Stimulated activated CD8-positive, alpha-beta memory T cell treated with anti-CD3 and anti-CD28 coated beads, Interleukin-7, amount 100 ng/mL, for 48 hours (primary cell): ENCODE measurements at places on chromosomes 3 and 15.

- DNase-seq, result no peak
Measured at GRCh38 chr3:55937301-55937700, 450.2 kb upstream of the WNT5A start.

DNA sequence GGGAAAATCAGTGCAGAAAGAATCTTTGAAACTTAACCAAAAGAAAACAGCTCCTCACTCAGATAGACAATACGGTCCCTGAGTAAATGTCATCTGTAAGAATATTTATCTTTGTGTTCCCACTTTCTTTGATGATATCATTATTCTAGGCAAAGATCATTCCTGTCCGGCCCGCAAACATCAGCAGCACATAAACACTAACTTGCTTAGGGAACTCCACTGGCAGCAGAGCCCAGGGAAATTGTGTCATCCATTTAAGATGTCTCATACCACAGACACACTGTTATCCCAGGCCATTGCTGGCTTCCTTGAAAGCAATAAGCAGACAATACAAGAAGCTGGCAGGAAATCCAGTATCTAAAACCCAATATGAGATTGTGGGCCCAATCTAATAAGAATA lies 20.1 kb upstream of the CD96 start:
- no peak for DNase-seq

GRCh38 chr3:192577271-192577670 lies 150.1 kb downstream of the FGF12 start:
- DNase-seq, result no peak

GRCh38 chr15:48798319-48798718 lies 12.6 kb downstream of the CEP152 start:
- no peak for DNase-seq

- DNase-seq, result no peak
Measured at GRCh38 chr3:15092686-15093085, 6.3 kb downstream of the RBSN start.

GRCh38 chr3:190083635-190084034 lies 37.1 kb downstream of the P3H2 start:
- DNase-seq, result no peak

GRCh38 chr15:33150431-33150941 lies 44.0 kb downstream of the FMN1 start:
- no peak for DNase-seq

DNA sequence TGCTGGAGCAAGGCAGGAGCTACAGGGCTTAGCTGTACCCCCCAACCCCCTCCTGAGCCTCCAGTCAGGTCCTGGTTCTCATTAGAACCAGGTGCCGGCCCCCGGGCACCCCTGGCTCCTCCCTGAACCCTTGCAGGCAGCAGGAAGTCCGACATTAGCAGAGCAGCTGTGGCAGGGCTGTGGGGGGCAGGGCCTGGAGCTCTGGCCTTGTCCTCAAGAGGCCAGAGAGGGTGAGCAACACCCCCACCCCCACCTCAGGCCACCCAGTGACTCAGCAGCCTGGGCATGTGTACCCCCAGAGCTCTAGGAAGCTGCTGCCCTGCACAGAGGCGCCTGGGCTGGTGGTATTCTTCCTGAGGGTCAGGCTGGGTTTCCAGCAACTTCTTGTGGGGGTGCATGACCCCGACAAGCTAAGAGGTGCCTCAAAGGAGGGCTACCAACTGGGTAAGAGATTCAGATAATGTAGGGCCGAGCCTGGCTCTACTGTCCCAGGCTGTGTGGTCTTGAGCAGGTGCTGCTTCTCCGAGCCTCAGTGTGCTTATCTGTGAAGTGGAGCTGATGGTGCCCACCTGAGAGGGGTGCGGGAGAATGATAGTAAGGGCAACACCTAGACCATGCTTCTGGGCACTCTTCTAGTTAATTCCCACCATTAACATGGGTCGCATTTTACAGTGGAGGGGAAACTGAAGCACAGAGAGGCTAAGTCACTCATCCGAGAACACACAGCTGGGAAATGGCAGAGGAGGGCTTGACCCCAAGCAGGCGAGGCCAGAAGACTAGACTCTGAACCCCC lies 16.0 kb downstream of the H1-8 start:
- no peak for DNase-seq

- DNase-seq, result no peak
Measured at GRCh38 chr3:79586232-79586631, 181.6 kb downstream of the ROBO1 start.

- DNase-seq, result no peak
Measured at GRCh38 chr3:126209741-126210140, 29.4 kb upstream of the ALDH1L1 start.

DNA sequence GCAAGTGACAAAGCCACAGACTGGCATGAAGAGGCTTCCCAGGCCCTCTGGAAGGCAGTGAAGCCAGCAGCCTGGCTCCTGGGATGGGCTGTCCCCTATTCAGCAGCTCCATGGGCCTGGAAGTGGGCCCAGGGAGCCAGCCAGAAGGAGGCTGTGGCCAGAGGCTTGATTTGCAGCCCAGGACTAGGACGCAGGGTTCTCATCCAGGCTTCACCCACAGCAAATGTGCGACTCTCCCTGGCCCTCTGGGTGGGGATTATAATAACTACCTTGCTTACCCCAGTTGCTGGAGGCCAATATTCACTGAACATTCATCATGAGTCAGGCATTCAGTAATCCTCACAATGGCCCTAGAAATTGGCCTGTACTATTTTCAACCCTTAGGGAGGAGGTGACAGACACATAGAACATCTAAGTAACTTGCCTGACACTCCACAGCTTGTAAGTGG lies 24.6 kb upstream of the SRP14 start:
- no peak for DNase-seq

- no peak for DNase-seq
Measured at GRCh38 chr15:27059610-27060202, 88.7 kb downstream of the GABRG3 start.

GRCh38 chr15:32029409-32029861 lies 880 bp upstream of the CHRNA7 start:
- DNase-seq, result no peak

DNA sequence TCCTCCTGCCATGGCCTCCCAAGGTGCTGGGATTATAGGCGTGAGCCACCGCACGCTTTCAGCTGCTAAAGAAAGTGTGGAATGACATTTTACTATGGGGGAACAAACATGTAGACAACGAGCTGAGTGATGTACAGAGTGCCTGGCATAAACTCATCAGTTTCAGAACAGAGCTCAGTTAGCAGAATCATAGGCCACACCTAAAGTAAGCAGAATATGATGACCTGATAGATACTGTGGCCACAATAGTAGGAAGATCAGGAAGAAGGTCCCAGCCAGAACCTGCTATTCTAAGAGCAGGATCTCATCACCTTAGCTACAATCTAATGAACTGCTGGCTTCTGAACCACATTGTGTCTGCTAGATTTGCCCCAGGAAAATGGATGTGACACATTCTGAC lies 158.3 kb downstream of the TPRG1 start:
- DNase-seq, result no peak

GRCh38 chr3:191238321-191238817 lies 39.3 kb downstream of the OSTN start:
- no peak for DNase-seq

DNA sequence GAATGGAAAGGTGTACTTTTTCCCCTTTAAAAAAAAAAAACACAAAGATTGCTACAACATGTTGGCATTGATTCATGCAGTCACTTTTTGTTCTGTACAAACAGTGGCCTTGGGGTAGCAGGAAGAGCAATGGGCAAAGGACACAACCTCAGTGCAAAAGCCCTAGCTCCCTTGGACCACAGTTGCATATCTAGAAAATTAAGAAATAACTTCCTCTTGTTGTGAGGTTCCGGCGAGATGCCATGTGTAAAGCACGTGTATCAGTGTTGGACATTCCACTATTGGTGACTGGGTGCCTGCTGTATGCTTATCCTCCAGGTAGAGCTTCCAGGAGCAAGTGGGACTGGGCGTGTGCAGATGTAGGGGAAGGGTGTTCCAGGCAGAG lies 164.5 kb downstream of the THSD4 start:
- DNase-seq, result no peak

GRCh38 chr15:45136378-45136764 lies 6.6 kb downstream of the DUOX1 start:
- DNase-seq, result no peak

DNA sequence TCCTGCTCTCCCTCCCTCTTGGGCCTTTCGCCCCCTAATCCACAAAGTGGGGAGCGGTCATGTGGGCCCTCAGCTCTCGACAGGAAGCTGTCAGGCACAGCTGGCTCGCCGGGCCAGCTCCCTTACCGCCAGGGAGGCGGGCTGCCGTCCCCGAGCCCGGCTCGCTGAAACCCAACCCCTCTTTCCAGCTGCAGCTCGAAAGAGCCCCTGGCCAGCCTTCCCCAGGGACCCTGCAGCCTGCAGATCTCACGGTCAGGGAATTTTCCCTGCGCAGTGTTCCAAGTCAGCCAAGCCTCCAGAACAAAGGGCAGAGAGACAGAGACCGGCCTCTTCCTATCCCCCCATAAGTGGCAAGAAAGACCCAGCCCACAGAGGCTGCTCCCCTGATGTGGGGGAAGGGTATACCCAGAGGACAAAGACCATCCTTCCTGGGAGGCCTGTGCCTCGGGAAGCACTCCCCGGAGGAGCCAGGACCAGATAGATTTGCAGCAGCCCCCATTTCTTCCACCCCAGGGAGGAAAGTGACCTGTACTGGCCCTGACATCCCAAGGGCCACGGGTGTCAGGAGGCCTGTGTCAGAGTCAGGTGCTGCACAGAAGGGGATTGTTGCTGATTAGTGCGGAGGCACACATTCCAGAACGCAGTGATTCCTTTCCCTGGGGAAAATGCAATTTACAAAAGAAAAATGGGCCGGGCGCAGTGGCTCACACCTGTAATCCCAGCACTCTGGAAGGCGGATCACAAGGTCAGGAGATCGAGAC lies 32.6 kb downstream of the MAGEF1 start:
- DNase-seq, result no peak

GRCh38 chr3:183870563-183870962 lies 14.1 kb downstream of the PARL start:
- DNase-seq, result no peak

GRCh38 chr3:118682921-118683320 lies 351.7 kb downstream of the IGSF11 start:
- no peak for DNase-seq

GRCh38 chr15:89361451-89362202 lies 27.0 kb upstream of the POLG start:
- no peak for DNase-seq

- no peak for DNase-seq
Measured at GRCh38 chr3:136675150-136675858, 76.9 kb downstream of the STAG1 start.

DNA sequence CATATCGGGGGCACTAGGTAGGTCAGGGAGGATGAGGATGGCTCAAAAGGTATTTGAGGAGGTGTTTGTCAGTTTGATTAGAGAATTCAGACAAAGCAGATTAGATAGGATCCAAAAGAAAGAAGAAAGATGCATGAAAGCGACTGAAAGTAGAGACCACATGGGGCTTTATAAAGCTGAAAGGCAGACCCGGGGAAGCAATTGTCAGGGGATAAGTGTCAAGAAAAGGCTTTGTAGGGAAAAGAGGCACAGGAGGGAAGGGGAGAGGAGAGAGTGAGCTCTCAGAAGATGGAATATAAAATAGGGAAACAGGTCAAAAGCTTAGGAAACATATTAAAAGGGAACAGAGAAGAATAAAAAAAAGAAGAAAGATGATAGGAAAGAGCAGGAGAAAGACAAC lies 308.2 kb upstream of the RORA start:
- DNase-seq, result no peak

DNA sequence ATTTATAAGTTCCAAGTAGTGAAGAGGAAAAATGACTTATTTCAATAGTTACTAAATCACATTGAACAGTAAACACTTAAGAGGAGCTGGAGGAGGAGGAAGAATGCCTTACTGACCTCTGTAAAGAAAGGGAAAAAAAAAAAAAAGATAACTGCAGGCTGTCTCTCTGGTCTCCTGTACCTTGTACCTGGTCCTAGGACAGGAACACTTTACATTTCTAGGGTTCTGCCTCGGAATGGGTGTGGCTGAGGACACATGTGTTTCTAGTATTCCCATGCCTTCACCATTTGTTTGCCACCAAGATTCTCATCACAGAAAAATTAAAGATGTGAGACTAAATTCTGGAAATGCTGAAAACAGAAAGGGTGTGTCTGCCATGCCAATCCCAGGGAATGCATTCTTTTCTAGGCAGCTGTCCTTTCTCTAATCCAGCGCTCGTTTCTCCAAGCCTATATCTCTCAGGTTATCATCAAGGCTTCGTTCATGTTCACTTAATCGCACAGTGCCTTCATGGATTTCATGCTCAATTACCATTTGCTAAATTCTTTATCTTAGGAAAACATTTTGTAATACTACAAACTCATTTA lies 1208.3 kb downstream of the OTOL1 start:
- DNase-seq, result no peak

DNA sequence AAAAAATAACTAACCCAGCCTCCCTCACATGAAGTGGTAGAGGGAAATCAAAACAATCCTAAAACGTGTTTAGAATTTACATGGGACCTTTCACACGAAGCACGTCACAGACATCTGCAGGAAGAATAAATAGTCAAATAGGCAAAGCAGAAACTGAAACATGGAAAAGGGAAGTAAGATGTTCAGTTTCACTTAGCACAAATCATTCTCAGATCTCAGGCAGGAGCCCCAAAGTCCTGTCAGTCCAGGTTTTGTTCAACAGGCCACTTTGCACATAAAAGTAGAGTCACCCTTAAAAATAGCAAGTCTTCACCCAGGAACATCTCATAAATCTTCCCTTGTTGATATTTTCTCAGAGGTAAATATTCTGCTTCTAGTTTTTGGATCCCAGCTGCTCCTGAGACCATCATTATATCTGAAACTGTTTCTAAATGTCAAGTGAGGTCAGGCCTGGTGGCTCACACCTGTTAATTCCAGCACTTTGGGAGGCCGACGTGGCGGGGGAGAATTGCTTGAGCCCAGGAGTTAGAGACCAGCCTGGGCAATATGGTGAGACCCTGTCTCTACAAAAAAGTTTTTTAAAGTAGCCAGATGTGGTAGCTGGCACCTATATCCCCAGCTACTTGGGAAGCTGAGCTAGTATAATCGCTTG lies 1.9 kb downstream of the RUBCN start:
- DNase-seq, result no peak

GRCh38 chr15:88776646-88777045 lies 26.6 kb upstream of the ACAN start:
- no peak for DNase-seq

GRCh38 chr3:72488738-72489035 lies 359.6 kb downstream of the SHQ1 start:
- no peak for DNase-seq
